Kidney (tissue), 22 donors: ENCODE measurements at places on chromosomes 5 and 9. TPM values are rescaled to one million over a fixed set of nuclear protein-coding genes. Genes with fewer than 3 reads are reported as not detected.

SHB gene
- total RNA-seq: 39.8 TPM

GPR21 gene
- 4.1 TPM for total RNA-seq

PAPPA gene
- 10.2 TPM for total RNA-seq

ACTBL2 gene
- total RNA-seq: 0.13 TPM

LHX2 gene
- not detected for total RNA-seq

SV2C gene
- total RNA-seq: 0.13 TPM

PCA3 gene
- total RNA-seq: not detected

DDX4 gene
- total RNA-seq: not detected

C5orf63 gene
- 8.5 TPM for total RNA-seq

PKD2L2 gene
- total RNA-seq: not detected

GRCh38 chr5:62042007-62042406, 264.0 kb upstream of the KIF2A start:
- no peak for DNase-seq

DNA sequence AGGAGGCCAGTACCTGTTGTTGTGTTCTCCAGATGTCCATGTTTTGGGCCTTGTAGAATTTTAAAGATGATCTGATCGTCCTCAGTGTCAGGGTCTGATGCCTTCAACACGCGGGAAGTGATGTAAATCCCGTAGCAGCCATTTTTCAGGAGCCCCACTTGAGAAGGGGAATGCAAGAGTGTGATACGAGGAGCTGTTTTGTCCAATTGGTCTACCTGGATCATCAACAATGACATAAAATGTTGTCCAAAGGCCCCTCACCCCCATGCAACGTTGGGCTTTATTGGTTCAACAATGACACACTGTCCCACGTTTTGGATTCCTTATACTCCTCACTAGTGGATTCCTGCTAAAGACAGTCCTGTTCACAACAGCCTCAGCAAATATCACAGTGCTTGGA, 48.1 kb upstream of the CER1 start:
- no peak for DNase-seq

GRCh38 chr9:74645007-74645639, 148.0 kb downstream of the RORB start:
- DNase-seq: peak; percentile 63

DNA sequence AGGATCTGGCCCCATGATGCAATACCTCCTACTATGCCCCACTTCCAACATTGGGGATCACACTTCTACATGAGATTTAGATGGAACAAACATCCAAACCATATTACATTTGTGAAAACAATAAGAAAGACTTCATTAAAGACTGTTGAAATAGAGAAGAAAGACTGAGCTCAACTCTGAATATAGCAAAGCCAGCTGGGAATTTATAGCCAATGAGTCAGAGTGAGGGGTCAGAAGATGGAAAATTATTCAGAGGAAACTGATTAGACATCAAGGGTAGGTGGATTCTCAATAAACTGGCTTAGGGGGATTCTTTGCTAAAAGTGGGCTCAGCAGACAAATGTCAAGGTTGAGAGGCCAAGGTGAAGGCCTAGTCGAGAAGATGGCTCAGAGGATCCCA, 25.6 kb downstream of the BTF3 start:
- DNase-seq: no peak

DNA sequence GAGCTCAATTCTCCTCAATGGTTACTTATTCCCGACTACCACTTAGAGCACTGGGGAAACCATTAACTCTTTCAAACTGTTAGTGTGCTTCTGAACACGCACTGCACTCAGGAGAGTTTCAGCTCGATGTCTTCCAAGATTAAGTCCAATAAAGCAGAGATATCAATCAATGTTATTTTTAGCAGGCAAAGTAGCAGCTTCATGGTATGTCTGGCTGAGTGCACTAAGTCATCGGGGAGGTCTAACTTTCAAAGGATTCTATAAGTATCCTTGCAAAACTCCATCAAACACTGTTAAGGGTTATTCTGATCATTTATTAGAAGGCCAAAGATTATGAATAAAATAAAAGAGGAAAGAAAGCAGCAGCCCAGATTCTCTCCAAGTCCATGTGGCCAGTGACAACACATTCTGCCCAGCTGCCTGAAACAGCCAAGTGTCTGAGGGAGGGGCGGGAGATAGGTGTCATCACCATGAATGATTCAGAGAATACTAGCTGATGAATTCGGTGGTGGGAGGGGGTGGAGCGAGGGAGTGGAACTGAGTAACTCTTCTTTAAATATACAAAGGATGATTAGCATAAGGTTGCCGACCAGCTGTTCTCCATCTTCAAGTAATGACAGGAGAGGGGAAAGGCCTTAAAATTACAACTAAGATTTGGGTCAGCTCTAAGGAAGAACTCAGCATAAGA, 21.3 kb downstream of the NREP start:
- DNase-seq: no peak

GRCh38 chr5:2311851-2312250, 429.1 kb upstream of the IRX4 start:
- no peak for DNase-seq

GRCh38 chr5:143331956-143332355, 71.5 kb downstream of the NR3C1 start:
- DNase-seq: no peak

DNA sequence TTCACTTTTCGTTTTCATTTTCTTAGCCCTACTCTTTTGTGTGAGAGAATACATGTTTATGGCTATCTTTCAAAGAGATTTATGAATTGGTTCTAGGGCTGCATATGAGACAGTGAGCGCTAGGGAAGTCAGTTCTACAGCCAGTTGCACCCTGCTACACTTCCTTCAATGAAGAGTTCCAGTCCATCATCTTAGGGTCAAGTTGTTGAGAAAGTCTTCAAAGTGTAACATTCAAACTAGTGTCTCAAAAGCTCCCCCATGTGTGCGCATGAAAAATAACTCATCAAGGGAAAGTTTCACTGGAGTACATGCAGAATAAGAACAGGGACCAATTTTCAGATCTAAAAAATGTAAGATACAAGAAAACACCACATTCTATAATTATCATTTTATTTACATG, 317.2 kb downstream of the DEPDC1B start:
- DNase-seq: peak; percentile 57

GRCh38 chr5:102196481-102196880, 99.6 kb downstream of the SLCO4C1 start:
- no peak for DNase-seq

- no peak for DNase-seq
Measured at GRCh38 chr5:81006947-81007636, 46.9 kb downstream of the RASGRF2 start.

DNA sequence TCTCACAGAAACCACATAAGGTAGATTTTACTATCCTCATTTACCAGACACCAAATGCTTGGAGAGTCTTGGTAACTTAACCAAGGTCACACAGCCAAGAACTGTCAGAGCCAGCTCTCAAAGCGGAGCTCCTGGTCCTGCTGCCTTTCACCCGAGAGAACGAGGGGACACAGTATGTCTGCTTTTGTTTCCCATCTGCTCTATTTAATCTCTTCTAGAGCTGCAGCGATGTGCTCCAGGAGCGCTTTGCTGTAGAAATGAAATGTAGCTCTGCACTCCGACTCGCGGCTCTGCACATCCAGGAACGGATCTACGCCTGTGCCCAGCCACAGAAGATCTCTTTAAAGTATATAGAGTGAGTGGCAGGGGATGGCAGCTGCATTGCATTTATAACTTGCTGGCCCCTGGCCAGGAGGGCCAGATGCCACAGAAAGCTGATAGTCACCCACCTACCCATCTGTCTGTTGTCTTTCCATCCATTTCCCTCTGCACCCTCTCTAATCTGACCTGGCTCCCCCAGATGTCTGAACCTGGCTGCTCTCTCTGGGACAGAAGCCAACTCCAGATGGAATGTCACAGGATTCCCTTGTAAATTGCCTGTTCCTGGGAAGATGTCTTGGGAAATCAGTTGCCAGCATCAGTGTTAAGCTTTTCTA, 21.4 kb upstream of the TRMT10B start:
- no peak for DNase-seq

DNA sequence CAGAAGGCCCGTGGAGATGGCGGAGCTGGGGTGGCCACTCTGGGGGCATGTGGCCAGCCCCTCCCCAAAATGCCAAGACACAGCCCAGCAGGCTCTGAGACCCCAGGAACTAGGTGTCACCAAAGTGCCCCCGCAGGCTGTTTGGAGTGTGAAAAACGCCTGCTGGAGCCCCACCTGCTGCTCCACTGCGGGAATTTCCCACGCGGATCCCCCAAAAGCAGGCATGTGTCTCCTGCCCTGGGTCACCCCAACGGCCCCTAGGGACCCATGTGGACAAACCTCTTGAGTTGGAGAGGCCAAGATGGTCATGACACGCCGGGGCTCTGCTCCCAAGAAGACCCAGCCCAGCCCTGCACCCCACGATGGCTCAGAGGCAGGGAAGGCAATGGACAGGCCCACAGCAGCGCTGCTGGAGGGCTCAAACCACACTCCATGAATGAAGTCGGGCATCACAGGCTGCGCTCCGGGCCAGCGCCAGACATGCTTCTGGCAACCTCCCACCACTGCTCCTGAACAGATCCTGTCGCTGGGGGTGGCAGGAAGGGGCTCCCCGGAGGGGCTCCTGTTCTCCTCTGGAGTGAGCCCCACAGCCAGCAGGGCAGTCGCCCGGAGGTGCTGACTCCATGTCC, 15.3 kb downstream of the NOTCH1 start:
- no peak for DNase-seq

DNA sequence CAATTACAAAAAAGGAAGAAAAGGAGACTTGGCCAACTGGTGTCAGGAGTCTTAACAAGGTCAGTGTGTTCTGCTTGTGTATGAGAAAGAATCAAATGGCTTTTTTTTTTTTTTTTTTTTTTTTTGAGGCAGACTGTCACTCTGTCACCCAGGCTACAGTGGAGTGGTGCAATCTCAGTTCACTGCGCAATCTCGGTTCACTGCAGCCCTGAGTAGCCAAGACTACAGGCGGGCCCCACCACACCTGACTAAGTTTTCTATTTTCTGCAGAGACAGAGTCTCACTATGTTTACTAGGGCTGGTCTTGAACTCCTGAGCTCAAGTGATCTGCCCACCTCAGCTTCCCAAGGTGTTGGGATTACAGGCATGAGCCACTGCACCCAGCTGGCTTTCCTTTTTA, 3.1 kb upstream of the IL7R start:
- DNase-seq: no peak

GRCh38 chr5:57524348-57525060, 41.9 kb upstream of the ACTBL2 start:
- DNase-seq: peak; percentile 56

DNA sequence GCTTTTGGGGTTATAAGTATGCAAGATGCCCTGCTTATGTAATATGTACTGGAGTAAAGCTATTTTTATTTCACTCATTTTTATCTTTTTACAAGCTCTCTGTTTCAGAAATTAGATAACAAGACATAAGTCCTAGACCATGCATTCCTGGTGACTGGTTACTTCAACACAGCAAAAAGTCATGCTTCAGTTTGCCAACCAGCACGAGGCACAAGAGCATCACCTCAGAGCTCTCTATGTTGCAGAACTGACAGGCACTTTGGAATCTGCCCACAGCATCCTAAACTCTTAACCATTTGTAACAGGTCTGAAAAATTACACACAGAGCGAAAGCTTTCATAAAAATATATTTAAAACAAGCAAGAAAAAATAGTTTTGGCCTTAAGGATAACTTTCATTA, 112.8 kb downstream of the MARCHF11 start:
- no peak for DNase-seq

DNA sequence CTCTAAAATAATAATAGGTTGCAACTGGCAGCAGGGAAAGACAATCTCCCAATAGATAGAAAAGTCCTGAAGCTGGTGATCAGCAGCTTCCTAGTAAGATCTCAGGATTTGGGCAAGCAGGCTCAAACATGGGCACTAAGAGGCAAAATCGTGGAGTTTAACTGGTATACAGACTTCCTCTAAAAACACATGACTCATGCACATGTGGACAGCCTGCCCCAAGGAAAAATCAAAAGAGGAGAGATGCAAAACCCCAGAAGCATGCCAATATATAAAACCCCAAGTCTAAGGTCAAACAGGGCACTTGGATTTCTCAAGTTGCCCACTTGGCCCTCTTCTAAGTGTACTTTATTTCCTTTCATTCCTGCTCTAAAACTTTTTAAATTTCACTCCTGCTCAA, 62.8 kb downstream of the CDKN2A start:
- no peak for DNase-seq

GRCh38 chr5:10279925-10280720, 27.6 kb downstream of the CMBL start:
- no peak for DNase-seq
